ENCODE measurements at places on chromosomes 6 and 20.

GRCh38 chr20:31695849-31696804 is 26.5 kb downstream of the BCL2L1 start:
- DNase-seq = no peak

- DNase-seq = no peak
These were observed 490 bp downstream of the JAG1 start for GRCh38 chr20:10673176-10673841.

DNA sequence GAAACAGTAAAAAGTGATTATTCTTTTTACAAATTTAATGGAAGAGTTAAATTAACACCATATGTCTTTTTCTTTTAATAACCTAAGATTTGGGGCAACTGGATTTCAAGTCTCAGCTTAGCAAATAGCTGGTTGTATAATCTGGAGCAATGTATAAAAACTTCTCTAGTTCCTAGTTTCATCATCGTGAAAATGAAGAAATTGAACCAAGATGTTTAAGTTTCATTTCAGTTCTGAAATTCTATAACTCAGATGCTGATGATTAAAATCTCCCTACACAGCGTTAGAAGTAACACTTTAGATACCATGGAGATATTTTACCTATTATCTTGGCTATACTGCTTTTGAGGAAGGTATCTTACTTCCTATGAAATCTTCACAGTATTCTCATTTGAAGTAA is 252.0 kb downstream of the KIF16B start:
- no peak for DNase-seq

DNA sequence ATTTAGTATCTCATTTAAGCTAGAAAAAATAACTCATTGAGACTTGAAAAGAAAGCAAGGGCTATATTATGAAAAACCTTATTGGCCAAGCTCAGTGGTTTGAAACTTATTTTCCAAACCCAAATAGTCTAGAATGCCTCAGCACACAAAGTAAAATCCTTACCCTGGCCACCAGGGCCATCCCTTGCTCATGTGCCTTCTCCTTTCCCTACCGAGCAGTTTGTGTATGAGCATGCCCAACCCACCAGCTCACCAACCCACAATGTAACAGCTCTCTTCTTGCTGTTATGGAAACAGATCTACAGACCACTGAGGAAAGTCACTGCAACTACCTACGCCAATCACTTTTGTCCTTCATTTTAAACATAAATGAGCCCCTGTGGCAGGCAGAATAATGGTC is 79.6 kb upstream of the CARMIL1 start:
- DNase-seq = no peak

DNA sequence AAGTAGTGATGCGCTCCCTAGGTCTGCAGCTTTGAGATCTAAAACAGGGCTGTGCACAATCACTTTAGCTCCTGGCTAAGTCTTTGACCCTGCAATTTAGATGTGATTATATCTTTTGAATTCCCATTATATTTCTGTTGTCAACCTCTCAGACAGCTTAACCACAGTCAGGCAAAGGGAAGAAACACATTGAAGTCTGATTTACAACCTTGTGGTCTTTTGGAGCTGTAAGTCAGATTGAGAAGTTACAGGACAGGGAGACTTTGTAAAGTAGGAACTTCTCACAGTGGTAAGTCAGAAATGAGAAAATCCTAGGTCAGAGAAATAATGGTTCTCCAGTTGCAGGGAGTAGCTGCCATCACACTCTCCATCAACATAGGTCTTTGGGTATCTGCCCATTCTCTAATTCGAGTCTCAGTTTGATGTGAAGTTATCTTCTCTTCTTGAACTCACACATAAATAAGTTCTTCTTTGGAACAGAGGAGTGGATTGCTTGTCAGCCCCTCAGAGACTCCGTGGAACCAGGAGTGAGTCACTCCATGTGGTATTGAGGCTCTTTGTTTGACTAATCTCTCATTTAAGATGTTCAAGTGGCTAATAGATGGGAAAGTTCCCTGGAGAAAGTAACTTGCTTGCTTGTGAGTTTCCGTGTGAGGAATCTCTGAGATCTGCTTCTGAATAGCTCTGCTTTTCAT is 35.0 kb upstream of the SGK1 start:
- DNase-seq = no peak

GRCh38 chr20:8128291-8129060 is 3.6 kb upstream of the PLCB1 start:
- DNase-seq = no peak

- DNase-seq = no peak
These were observed 34.8 kb downstream of the IYD start for GRCh38 chr6:150403458-150404246.

DNA sequence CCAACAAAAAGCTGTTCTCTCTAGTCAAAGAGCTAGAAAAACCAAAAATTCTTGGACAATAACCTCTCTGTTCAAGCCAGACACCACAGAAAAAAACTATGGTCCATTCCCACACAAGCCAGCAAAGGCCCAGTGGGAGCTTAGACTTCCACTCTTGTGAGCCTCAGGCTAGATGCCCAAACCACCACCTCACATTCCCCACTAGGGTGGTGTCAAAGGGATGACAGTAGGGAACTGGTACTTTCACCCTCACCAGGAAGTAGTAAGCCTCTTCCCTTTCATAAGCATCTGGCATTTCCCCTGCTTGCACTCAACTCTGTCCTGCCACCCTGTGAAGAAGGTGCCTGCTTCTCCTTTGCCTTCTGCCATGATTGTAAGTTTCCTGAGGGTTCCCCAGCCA is 58.4 kb upstream of the RNF217 start:
- DNase-seq = no peak

DNA sequence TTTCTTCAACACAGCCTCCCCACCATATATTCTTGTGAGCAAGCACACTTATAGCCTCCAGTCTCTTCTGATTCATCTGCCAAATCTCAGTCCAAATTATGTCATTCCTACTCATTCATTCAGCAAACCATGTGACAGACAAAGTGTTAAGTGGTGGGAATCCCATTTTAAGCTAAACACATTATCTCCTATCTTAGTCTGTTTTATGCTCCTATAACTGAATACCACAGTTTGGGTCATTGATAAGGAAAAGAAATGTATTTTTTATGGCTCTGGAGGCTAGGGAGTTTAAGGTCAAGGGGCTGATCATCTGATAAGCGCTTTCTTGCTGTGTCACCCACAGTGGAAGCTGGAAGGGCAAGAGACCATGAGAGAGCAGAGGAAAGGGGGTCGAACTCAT is 23.9 kb upstream of the SMIM13 start:
- no peak for DNase-seq
